Stimulated activated CD8-positive, alpha-beta memory T cell treated with anti-CD3 and anti-CD28 coated beads, Interleukin-7, amount 100 ng/mL, for 1 hour (primary cell): ENCODE measurements at places on chromosomes 13 and 19.

- no peak for DNase-seq
Measured at GRCh38 chr13:78383071-78383484, 220.3 kb downstream of the POU4F1 start.

DNA sequence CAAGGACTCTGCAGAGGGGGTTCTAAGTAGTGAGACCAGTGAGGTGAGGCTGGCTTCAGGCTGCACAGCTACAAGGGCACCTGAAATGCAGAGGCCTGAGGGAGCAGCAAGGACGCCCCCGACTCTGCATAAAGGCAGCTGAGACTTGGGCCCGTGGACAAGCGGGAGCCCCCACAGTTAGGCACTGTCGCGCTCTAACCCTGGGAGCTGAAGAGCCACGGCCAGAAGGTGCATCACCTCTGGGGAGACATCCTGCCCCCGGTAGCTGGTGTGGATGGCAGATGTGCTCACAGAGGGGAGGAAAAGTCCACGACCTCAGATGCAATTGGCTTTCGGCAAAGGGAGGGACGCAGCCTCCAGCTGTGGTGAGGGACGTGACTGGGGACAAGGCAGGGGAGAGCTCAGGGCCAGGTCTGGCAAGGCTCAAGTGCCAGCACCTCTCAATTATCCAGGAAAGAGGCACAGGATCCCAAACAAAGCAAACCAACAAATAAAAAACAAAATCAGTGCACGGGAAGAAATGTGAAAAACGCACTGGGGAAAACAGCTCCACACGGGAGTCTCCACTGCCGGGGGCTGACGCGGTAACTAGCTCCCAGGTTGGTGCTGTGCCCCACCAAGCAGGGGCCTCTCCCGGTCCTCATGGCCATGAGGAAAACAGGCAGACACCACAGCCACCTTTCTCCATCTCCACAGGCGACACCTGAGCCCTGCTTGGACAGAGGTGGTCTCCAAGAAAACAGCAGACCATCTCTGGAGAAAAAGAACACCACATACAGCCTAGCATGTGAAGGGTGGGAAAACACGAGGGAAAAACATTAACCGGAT is 23.0 kb upstream of the PLPP2 start:
- no peak for DNase-seq

DNA sequence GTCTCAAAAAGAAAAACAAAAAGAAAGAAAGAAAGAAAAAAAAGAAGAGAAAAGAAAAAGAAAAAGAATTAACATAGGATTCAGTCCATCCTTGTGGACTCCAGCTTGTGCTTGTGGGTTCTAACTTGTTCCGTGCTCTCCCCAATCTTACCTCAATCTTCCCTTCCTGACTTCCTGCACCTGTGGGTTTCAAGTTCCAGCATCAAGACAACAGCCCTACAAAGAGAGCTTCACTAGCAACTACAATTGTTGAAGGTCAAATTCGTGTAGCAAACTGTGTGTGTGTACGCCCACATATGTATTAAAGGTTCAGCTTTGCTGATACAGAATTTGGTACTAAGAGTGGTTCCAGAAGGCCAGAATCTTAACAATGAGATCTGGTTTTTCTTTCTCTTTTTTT is 25.3 kb downstream of the FXYD5 start:
- DNase-seq, result no peak

GRCh38 chr19:22602631-22603272 is 31.4 kb upstream of the ZNF492 start:
- no peak for DNase-seq
